T-helper 17 cell (primary cell): ENCODE measurements at places on chromosomes 5 and 9. TPM values are rescaled to one million over a fixed set of nuclear protein-coding genes. Genes with fewer than 3 reads are reported as not detected.

DNA sequence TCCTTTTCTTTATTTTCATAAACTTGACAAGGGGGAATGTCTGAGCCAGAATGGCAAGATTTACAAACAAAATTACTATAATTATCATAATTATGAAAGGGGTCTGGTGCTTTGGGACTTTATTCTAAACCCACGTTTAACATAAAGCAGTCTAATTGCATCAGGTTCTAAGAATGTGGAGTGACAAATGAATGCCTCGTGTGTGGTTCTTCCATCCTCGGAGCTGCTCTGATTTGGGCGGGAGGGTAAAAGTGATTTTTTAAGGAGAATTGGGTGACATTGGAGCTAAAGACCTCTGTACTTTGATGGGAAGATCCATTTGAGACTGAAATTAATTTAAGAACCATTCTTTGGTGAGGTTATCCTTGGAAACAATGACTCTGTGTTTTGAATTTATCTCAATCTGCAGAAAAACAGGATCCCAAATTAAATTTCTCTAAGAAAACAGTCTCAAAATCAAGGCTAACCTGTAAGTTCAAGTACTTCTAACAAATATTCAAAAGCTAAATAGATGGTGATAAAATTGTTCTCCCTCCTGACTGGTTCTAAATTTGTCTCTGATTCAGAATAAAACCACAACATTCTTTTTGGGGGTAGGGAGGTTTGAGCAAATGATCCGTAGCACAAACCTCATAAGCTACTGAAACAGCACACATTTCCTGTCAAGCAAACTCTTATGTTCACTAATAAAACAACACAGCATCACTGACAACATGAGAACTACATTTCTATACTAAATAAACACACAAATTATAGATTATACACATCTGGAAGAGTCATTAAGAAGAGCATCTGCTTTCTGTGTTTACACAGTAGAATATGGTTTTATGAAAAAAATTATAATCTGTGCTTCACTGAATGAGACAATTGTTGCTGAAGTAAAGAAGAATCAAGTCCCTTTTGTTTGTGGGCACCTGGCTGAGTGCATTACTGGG lies 85.5 kb downstream of the DCP2 start:
- DNase-seq, result no peak
- peaks cover 36% of the 10 kb centered on the region for H3K4me1 ChIP-seq

DNA sequence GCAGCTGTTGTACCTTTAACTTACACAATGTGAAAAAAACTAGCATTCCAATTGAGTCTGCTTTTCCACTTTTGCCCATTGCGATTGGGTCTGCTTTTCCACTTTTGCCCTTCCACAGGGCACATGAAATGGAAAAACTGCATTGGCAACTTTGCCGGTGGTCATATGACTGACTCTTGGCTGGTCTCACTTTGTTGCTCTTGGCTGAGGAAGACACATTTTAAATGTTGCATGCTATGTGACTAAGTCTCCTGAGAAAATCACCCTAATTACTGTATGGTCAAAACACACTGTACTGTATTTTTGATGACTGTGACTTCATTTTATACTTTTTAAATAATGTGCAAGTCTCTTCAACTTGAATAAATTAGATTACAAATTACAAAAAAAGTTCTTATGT lies 1.6 kb upstream of the OXCT1 start:
- peaks cover 23% of the 10 kb centered on the region for H3K4me1 ChIP-seq
- H3K4me3 ChIP-seq, result no peak overlapping the region
- no peaks in the 10 kb centered on the region for H3K27me3 ChIP-seq
- no peak for DNase-seq

DNA sequence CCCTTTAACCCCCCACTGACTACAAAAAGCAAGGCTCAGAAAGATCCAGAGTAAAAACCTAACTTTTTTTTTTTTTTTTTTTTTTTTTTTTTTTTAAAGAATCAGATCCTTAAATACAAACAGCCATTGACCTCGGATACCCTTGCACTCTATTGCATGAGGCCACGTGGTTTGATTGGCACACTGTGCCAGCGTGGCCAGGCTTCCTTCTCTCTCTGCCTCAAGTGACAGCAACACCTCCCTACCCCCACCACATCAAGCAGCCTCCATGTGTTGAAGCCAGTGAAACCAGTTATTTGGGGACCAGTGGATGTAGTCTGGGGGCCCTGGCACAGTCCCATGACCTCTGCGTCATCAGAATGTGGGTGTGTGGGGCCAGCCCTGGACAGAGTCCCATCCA lies 71.4 kb downstream of the OTULIN start:
- no peak for DNase-seq
- H3K4me1 ChIP-seq, result peaks cover 4% of the 10 kb centered on the region
- peaks cover 4% of the 10 kb centered on the region for H3K36me3 ChIP-seq

DNA sequence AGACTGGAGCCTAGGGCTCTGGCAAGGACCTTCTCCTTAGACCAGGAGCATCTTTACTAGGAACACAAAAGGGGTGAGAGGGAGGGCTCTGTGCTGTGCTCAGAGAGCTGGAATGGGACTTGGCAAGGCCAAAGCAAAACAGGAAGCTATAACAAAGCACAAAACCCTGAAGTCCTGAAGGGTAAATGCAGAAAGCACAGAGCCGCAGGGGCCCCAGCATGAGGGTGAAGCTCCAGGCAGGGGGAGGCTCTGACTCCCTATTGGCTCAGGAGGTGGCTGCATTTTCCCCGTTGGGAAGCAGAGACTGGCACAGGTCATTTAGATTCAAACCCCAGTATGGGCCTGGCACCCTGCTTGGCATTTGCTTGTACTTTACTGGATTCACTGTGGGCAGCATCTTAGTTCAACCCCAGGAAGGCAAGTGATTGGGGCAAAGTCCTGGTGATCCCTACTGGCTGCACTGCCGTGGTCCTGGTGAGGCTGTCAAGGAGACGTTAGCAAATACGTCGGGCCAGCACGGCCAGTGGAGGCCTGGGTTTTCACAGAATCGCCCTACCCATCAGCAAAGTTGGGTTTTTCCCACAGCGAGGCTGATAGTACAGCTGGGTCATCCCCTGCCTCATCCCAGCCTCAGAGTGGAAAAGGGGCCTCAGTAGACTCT lies 46.3 kb downstream of the GGTA1 start:
- peaks cover 2% of the 10 kb centered on the region for H3K36me3 ChIP-seq
- peaks cover 4% of the 10 kb centered on the region for H3K4me1 ChIP-seq
- no peak for DNase-seq
- peaks cover 54% of the 10 kb centered on the region for H3K27me3 ChIP-seq

DNA sequence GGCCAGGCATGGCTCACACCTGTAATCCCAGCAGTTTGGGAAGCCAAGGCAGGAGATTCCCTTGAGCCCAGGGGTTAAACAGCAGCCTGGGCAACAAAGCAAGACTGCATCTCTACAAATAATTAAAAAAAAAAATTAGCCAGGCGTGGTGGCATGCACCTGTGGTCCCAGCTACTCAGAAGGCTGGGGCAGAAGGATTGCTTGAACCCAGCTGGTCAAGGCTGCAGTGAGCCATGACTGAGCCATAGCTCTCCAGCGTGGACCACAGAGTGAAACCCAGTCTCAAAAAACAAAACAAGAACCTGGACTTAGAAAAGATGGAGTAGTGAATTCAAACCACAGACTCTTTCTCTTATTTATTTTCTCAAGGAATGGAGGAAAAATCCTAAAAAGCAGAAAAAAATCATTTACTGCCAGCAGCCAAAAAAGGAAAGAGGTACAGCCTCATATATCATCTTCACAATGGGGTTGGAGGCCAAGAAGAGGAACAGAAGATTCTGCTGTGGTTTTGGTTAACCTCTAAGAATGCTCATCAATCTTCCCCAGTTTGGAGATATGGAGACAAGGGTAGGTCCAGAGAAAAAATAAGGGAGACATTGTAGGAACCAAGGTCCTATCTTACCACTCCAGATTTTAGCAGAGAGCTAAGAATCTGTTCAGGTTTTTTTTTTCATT lies 40.0 kb upstream of the MYO10 start:
- DNase-seq, result no peak
- no peaks in the 10 kb centered on the region for H3K36me3 ChIP-seq
- H3K27me3 ChIP-seq, result peaks cover 8% of the 10 kb centered on the region
- H3K4me3 ChIP-seq, result no peak overlapping the region

DNA sequence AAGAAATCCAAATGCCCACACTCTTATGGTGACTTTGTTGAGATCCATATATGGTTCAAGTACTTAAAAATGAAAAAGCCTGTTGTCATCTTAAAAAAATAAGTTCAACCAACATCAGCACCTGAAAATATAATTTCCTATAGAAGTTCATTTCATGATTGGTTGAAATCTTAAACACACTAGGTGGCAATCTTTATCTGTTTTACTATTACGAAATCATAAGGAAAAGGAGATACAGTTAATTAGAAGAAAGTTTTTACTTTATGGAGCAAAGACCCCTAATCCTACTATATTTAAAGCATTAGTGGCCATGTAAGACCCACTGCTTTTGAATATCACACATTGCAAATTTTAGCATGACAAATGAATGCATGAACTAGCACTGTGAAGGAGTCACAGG lies 616.0 kb downstream of the RAB3C start:
- H3K4me3 ChIP-seq, result no peak overlapping the region
- DNase-seq, result no peak
- peaks cover 4% of the 10 kb centered on the region for H3K4me1 ChIP-seq
- peaks cover 6% of the 10 kb centered on the region for H3K27me3 ChIP-seq
- peaks cover 2% of the 10 kb centered on the region for H3K36me3 ChIP-seq

GRCh38 chr9:91755761-91756509 lies 194.1 kb downstream of the ROR2 start:
- H3K27me3 ChIP-seq, result peaks cover 37% of the 10 kb centered on the region
- H3K4me3 ChIP-seq, result no peak overlapping the region
- DNase-seq, result no peak
- no peak overlapping the region for H3K27ac ChIP-seq
- peaks cover 5% of the 10 kb centered on the region for H3K4me1 ChIP-seq

DNA sequence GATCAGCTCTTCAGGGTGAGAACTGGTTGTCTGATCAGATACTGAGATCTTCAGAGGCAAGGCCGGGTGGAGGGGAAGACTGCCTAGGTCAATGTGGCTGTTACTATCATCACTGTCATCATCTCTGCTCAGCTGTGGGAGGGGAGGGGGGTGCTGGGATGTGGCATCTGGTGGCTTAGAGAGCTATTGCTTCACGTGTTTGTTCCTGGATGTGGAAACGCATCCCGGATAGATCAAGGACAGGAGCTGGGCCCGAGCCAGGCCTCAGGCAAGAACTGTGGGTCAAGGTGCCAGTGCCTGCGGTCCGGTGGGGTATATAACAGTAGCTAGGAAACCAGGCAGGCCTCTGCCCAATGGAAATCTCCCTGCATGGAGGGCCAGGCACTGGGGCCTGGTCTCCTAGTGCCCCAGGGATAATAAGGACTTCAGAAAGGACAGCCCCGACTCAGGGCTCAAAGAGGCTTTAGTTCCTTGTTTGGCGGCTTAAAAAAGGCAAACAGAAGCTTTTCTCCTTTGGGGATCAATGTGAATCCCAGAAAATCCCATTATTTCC lies 30.3 kb upstream of the TIFAB start:
- H3K27ac ChIP-seq, result no peak overlapping the region
- peaks cover 54% of the 10 kb centered on the region for H3K27me3 ChIP-seq
- no peaks in the 10 kb centered on the region for H3K4me1 ChIP-seq
- H3K4me3 ChIP-seq, result no peak overlapping the region

- no peak overlapping the region for H3K4me3 ChIP-seq
- DNase-seq, result no peak
- H3K36me3 ChIP-seq, result peaks cover 8% of the 10 kb centered on the region
- peaks cover 46% of the 10 kb centered on the region for H3K4me1 ChIP-seq
- no peak overlapping the region for H3K27ac ChIP-seq
Observed at GRCh38 chr5:16590685-16591084, 26.1 kb downstream of the RETREG1 start.

- H3K27me3 ChIP-seq, result no peaks in the 10 kb centered on the region
- H3K36me3 ChIP-seq, result peaks cover 9% of the 10 kb centered on the region
- H3K4me3 ChIP-seq, result no peak overlapping the region
- no peak for DNase-seq
Observed at GRCh38 chr5:169591636-169592035, 8.1 kb downstream of the SPDL1 start.

DNA sequence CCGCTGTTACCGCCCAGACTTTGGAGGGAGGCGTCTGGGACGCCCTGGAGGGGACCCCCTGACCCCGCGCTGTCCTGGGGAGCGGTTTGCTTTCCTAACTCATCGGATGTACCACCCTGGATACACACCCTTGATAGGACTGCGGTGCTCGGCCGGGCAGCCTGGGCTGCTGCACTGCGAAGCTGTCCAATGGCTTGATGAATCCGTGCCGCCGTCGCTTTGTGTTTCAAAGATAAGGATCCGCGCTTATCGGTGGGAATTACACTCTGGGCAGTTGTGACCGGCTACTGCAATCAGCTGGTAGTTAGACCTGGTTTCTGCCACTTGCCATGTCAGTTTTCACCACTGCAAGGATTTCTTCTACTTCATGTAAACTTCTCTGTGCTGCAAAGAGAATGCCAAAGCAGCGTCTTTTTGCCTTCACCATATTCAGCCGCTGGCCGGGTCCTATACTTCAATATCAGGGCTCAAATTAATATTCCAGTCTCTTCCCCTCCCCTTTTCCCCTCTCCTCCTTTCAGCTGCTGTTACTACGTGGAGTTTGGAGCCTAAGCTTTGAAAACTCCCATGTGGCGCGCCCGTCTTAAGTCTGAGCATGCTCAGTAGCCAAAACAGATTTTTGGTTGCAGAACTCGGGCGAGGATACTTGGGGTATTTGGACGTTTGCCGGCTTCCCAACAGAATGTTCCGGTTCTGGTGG lies 727 bp downstream of the SMAD5 start:
- peak overlapping the region; percentile 89 for H3K4me3 ChIP-seq
- peak overlapping the region; percentile 87 for H3K27ac ChIP-seq
- peaks cover 15% of the 10 kb centered on the region for H3K27me3 ChIP-seq
- no peak for DNase-seq

- H3K4me3 ChIP-seq, result peak overlapping the region; percentile 83
- H3K36me3 ChIP-seq, result peaks cover 5% of the 10 kb centered on the region
- no peaks in the 10 kb centered on the region for H3K27me3 ChIP-seq
- H3K27ac ChIP-seq, result peak overlapping the region; percentile 54
- DNase-seq, result no peak
- H3K4me1 ChIP-seq, result peaks cover 28% of the 10 kb centered on the region
Observed at GRCh38 chr9:129235041-129235930, 57.2 kb upstream of the IER5L start.

- H3K36me3 ChIP-seq, result no peaks in the 10 kb centered on the region
- H3K27me3 ChIP-seq, result peaks cover 4% of the 10 kb centered on the region
- peak; percentile 10 for DNase-seq
- no peaks in the 10 kb centered on the region for H3K4me1 ChIP-seq
Observed at GRCh38 chr5:129664336-129664937, 83.5 kb upstream of the MINAR2 start.

GRCh38 chr9:83138422-83139135 lies 75.6 kb upstream of the RASEF start:
- no peaks in the 10 kb centered on the region for H3K4me1 ChIP-seq
- DNase-seq, result no peak
- H3K27ac ChIP-seq, result no peak overlapping the region
- no peaks in the 10 kb centered on the region for H3K36me3 ChIP-seq
- no peak overlapping the region for H3K4me3 ChIP-seq

The KCNIP1 gene
- total RNA-seq, result not detected

The MGAT4B gene
- 168 TPM for total RNA-seq

The FBP2 gene
- total RNA-seq, result not detected

The TAF11L6 gene
- not detected for total RNA-seq

The SLC34A3 gene
- total RNA-seq, result not detected

The ESM1 gene
- total RNA-seq, result not detected

The ANKRD34B gene
- total RNA-seq, result not detected

The NR5A1 gene
- not detected for total RNA-seq

The SNX24 gene
- total RNA-seq, result 7.3 TPM
